ENCODE measurements at places on chromosomes 6 and 20.

DNA sequence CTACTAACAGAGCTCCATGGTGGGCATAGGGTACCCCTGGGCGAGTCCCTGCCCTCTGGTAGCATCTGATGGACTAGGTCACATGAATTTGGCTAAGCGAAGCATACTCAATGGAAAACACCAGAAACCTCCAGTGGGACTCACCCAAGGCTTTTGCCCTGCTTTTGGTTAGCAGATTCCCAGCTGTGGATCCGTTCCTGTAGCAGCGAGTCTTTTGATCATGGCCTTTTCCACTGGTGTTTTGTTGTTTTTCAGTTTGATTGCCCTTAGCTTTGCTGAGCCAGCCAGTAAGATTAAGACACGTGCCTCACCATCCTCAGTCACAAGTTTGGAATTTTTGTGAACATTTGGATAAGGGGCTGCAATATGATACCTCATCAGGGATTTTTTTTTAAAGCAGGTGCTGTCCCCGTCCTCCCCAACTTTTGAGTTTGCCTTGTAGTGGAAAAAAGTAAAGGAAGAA, 8.0 kb downstream of the TNFAIP3 start:
- peaks cover 81% of the 10 kb centered on the region for H3K36me3 ChIP-seq
- ATAC-seq = no peak
- peak overlapping the region; percentile 88 for H3K4me3 ChIP-seq
- peak overlapping the region; percentile 93 for H3K27ac ChIP-seq

DNA sequence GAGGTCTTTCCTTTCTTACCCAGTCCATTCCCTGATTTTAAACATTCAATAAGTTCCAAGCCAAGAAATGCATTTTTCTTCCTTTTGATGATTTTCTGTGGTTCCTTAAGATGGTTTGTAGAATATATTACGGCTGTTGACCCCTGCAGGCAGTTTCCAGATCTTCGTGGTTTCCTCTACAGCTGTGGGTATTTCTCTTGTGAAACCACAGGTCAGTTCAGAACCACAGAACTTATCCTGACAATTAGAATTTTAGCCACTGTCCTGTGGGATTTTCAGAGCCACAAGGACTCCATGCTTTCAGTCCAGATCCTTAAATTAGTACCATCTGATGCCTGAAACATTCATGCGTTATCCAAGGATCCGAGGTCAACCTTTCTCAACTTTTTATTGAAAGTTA, 29.7 kb upstream of the EXOC2 start:
- no peak for ATAC-seq
- no peak overlapping the region for H3K27ac ChIP-seq
- peaks cover 6% of the 10 kb centered on the region for H3K4me1 ChIP-seq
- H3K4me3 ChIP-seq = no peak overlapping the region
- H3K36me3 ChIP-seq = no peaks in the 10 kb centered on the region

GRCh38 chr20:50385733-50386640, 124.2 kb upstream of the PTPN1 start:
- peaks cover 5% of the 10 kb centered on the region for H3K36me3 ChIP-seq
- no peak overlapping the region for H3K4me3 ChIP-seq
- no peak overlapping the region for H3K27ac ChIP-seq
- H3K27me3 ChIP-seq = peaks cover 63% of the 10 kb centered on the region
- peak; percentile 69 for ATAC-seq

GRCh38 chr6:14518515-14519217, 401.1 kb downstream of the CD83 start:
- no peak overlapping the region for H3K4me3 ChIP-seq
- no peak overlapping the region for H3K27ac ChIP-seq
- no peaks in the 10 kb centered on the region for H3K36me3 ChIP-seq
- H3K27me3 ChIP-seq = no peaks in the 10 kb centered on the region
- H3K4me1 ChIP-seq = no peaks in the 10 kb centered on the region

GRCh38 chr6:91694016-91694654, 1107.3 kb upstream of the MAP3K7 start:
- H3K27ac ChIP-seq = no peak overlapping the region
- no peaks in the 10 kb centered on the region for H3K4me1 ChIP-seq
- H3K36me3 ChIP-seq = no peaks in the 10 kb centered on the region
- ATAC-seq = no peak
- H3K4me3 ChIP-seq = no peak overlapping the region
- H3K27me3 ChIP-seq = no peaks in the 10 kb centered on the region

DNA sequence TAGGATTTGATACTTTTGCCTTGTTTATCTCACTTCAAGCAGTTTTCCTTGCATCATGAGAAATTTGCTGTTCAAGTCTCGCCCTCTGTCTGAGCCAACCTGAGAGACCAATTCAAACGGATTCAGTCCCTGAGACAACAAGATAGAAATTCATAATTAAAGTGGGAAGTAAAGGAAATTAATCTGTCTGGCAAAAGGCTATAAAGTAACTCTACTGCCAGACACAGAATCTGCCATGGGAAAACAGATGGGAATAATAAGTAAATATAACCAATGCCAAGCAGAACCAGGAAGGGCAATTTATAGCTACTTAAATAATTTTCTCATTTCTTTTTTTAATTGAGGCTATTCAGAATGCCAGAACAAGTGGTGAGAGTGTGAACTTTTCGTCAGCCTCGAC, 239.6 kb downstream of the TFAP2C start:
- H3K27ac ChIP-seq = no peak overlapping the region
- ATAC-seq = no peak
- H3K27me3 ChIP-seq = no peaks in the 10 kb centered on the region
- no peaks in the 10 kb centered on the region for H3K36me3 ChIP-seq
- H3K4me1 ChIP-seq = no peaks in the 10 kb centered on the region

DNA sequence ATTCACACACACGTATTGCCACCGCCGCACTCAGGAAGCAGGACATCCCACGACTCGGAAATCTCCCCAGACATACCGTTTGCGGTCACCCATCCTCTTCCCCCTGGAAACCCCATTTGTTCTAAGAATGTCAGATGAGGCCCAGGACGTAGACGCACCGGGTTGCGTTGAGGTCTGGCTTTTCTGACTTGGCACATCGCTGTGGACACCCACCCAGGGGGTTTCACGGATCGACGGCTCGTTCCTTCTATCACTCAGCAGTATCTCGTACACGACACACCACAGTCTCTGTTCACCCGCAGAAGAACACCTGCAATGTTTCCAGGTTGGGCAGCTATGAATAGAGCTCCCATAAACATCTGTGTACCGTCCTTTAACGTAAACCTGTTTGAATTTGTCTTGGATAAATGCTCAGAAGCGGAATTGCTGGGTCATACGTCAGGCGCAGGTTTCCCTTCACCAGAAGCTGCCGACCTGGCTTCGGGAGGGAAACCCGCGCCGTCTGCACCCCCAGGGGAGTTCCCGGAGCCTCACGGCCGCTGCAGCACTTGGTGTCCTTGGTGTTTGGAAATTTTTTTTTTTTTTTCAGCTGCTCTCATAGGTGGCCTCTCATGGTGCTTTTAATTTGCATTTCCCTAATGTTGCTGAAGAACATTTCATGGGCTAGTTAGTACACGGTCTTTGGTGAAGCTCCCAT, 9.3 kb upstream of the EEF1A2 start:
- H3K4me3 ChIP-seq = no peak overlapping the region
- H3K36me3 ChIP-seq = no peaks in the 10 kb centered on the region
- ATAC-seq = no peak
- no peak overlapping the region for H3K27ac ChIP-seq
- H3K4me1 ChIP-seq = no peaks in the 10 kb centered on the region
- peaks cover 65% of the 10 kb centered on the region for H3K27me3 ChIP-seq

DNA sequence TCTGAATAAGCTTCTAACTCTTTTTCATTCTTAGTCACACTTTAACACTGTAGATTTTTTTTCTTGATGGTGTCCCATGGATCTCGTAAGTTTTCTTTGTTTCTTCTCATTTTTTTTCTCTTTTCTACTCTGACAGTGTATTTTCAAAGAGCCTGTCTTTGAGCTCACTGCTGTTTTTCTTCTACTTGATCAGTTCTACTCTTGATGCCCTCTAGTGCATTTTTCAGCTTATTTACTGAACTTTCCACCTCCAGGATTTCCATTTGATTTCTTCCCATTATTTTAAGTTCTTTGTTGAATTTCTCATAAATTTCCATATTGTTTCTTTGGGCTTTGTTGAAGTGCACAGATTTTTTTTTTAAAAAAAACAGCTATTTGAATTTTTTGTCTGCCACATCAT, 2641.1 kb upstream of the DEFB115 start:
- H3K27ac ChIP-seq = no peak overlapping the region
- no peak overlapping the region for H3K4me3 ChIP-seq
- H3K4me1 ChIP-seq = no peaks in the 10 kb centered on the region
- peaks cover 8% of the 10 kb centered on the region for H3K27me3 ChIP-seq
- ATAC-seq = no peak
- H3K36me3 ChIP-seq = peaks cover 12% of the 10 kb centered on the region

DNA sequence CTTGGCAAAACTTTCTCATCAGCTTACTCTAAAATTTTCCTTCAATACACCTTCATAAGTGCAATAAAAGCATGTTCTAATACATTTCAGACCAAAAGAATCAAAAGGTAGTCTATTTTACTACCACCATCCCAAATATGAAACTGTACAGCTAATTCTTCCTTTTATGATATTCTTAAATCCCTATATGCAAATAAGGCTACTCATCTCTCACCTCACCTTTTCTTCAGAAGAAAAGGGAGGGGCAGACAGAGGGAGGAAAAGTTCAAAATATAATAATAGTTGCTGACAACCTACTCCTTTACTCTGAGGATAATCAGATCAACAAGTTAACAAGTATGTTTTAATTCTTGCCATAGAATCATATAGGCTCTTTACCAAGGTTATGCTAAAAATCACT, 7.4 kb downstream of the C6orf120 start:
- H3K36me3 ChIP-seq = peaks cover 23% of the 10 kb centered on the region
- peaks cover 41% of the 10 kb centered on the region for H3K4me1 ChIP-seq
- no peak overlapping the region for H3K27ac ChIP-seq
- H3K4me3 ChIP-seq = no peak overlapping the region
- H3K27me3 ChIP-seq = no peaks in the 10 kb centered on the region

DNA sequence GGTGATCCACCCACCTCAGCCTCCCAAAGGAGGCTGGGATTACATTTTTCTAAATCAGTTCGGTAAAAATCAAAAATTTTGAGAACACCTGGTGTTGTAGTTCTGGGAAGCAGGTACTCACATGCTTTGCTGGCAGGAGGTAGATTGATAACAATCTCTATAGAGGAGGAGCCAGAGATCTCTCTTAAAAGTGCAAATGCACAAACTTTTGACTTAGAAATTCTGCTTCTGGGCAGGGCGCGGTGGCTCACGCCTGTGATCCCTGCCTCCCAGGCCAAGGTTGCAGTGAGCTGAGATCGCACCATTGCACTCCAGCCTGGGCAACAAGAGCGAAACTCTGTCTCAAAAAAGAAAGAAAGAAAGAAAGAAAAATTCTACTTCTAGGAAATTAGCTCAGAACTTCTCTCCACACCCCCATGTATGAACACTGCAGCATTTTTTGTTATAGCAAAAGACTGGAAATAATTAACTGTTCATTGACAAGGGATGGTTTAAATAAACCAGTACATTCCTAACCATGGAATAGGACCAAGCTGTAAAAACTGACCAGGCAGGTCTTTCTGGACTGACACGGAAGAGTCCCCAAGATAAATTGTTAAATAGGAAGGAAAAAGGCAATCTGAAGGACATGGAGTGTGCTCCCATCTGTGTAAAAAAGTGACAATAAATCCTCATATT, 14.4 kb upstream of the TRIB3 start:
- no peak overlapping the region for H3K4me3 ChIP-seq
- no peak overlapping the region for H3K27ac ChIP-seq
- peaks cover 18% of the 10 kb centered on the region for H3K27me3 ChIP-seq
- H3K36me3 ChIP-seq = no peaks in the 10 kb centered on the region
- H3K4me1 ChIP-seq = peaks cover 29% of the 10 kb centered on the region
- no peak for ATAC-seq

DNA sequence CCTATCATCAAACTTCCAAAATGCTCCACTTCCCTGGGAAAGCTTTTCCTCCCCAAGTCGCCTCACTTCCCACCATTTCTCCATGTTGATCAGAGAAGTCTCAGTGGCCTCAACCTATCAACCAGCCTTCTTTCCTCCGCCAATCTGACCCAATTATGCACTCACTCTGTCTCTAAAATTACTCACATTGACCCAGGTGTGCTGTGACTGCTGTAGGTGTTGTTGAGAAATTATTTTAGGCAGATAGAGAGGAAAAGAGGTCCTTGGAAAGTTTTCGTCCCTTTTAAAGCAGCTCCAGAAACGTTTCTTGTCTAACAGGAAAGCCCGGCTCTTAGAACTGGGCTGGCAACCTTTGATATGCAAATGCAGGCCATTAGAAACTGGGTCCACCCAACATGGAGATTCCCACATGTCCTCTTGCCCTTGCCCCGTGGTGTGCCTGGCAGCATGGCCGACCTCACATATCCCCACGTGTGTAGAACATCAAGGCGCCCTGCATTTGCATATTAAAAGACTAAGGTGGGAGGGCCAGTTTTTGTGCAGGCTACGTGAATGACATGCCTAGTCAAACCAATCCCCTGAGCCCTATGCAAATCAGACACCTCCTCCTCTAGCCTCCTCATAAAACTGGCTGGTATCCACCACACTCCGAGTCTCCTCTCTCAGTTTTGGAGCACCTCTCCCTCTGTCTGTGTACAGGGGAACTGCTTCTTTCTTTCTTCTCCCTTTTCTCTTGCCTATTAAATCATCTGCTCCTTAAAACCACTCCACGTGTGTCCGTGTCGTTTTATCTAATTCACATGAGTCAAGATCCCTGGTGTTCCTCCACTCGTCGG, 12.9 kb downstream of the IPCEF1 start:
- no peak overlapping the region for H3K27ac ChIP-seq
- no peaks in the 10 kb centered on the region for H3K27me3 ChIP-seq
- no peaks in the 10 kb centered on the region for H3K4me1 ChIP-seq
- no peaks in the 10 kb centered on the region for H3K36me3 ChIP-seq

DNA sequence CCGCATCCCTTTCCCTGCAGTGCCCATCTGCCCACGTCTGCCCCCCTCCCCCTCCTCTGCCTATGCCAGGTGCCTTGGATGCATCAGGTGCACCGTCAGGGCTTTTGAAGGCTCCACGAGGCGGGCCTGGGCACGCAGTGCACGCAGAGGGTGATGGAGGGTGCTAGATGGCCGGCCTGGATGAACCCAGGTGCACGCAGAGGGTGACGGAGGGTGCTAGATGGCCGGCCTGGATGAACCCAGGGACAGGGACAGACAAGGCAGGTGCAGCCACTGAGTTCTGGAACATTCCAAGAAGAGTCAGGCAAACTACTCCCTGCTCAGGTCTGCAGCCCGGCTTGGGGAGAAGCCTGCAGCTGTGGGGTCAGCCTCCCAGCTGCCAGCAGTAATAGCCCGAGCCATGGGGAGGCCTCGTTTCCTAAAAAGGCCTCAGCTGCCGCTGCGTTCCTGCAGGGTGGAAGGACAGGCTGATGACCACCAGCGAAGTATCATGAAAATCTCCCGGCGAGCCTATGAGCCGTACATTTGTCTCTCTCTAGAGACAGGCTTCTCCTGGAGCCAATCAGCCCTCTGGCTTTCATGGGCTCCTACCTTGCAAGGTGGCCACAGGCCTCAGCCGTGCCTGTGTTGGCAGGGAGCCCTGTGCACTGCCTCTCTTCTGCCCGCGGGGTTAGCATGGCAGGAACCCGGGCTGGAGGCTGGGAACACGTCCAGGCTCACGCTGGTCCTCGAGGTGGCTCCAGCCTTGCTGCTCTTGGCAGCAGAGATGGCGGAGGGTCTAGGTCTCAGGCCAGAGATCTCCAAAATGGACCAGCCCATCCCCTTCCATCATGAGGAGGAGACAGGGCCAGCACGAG, 29.6 kb downstream of the NTSR1 start:
- no peak for ATAC-seq
- H3K27ac ChIP-seq = no peak overlapping the region
- H3K4me3 ChIP-seq = no peak overlapping the region
